ENCODE measurements at places on chromosomes 4 and X.

DNA sequence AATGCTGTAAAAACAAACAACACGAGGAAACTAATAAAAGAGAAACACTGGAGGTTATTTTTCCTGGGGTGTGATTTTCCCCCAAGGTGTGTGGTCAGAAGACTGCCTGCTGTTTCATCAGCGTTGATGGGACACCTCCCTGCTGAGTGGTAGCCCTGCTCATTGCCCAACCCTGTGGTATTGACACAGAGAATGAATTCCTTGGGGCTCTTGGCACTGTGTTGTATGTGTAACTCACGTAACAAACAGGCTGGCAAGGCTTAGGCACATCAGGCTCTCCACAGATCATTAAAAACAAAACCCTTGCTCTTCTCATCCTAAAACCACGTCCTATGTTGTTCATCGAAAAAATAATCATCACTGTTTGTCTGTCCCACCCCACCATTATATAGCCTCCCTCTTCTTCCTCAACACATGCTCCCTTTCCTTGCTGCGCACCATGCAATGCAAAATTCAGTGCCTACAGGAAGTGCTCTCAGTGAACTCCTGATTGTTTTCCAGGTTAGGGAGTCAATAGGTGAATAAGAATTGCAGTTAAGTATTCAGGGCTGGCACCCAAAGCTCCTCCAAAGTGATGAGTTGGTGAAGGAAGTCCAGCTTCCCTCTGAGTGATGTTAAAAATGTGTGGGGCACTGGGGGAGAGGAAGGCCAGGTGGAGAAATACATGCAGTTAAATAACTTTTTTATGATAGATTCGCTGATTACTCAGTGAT, 11.4 kb upstream of the PUDP start:
- DNase-seq: no peak

DNA sequence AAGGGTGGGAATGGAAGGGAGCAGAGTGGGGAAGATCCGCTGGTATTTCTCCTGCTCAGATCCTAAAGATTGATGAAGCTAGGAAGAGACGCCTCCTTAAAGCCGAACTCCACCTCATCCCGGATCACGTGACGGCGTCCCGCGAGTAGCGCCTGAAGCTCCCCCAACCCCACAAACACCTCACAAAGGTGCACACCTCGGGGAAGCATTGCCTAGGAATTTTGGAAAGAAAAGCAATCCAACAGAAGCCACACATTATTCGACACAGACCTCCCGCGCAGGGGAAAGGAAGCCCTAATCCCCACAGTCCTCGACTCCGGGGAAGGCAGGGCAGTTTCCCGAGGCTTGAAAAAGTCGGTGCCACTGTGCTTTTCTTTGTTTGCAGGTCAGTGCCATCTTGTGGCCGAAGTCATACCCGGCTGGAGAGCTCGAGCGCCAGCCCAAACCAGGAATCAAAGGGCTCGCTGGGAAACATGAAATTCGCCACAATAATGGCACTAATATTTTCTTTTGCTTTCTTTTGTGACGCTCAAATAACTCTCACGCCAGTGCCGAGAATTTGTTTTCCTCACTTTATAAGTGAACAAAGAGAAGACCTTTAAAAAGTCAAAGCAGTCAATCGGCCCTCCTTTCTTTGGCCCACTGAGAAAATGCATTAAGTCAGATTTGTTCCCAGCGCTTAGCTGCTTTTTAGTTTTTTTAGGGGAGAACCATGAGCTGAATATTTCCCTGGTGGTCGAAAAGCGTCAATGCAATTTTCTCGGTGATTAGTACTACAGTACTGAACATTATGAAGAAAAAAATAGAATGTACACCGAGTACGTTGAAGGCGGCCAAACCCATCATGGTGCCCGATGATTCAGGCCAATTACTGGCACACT, at the start of gene NPY1R:
Gene NPY1R, minus strand, starts transcription at position 71 of the 881 bp plus-strand sequence. CDS start 6,042 bp downstream, outside the sequence.
- DNase-seq: peak; percentile 90

- DNase-seq: no peak
Measured at GRCh38 chr4:76569225-76569624, 134.2 kb downstream of the SHROOM3 start.

DNA sequence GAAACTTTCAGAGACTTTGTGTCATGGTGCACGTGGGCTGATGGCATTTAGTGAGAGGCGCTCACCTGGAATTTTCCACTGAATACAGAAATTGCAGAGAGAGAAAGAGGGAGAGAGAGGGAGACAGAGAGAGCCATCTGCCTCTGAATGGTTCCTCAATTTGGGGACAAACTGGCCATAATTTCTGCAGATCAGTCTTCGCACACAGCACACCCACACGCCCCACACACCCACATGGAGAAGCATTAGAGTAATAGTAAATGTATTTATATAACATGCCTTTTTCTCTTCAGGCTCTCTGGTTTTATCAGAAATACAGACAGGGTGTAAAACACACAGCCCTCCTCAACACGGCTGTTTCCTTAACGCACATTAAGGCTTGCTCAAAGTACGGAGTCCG, 38.6 kb downstream of the PRKX start:
- DNase-seq: no peak

DNA sequence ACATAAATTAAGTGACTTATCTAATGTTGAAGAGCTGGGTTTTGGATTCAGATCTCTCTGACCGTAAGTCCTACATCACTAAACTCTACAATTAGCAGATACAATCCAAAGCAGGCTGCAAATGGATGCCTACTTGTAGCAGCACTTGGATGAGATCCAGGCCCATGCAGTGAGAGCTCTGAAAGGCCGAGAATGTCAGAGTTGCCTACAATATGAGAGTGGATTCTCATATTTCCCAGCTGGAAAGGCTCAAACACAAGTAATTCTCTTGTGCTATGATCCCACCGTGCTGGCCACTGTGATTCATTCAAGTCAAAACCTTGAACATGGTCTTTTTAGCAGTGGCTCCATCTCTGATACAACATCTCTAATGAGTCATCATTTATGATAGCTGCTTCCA, 125.4 kb upstream of the CHRDL1 start:
- DNase-seq: no peak
